ENCODE measurements at places on chromosomes 16 and 17.

DNA sequence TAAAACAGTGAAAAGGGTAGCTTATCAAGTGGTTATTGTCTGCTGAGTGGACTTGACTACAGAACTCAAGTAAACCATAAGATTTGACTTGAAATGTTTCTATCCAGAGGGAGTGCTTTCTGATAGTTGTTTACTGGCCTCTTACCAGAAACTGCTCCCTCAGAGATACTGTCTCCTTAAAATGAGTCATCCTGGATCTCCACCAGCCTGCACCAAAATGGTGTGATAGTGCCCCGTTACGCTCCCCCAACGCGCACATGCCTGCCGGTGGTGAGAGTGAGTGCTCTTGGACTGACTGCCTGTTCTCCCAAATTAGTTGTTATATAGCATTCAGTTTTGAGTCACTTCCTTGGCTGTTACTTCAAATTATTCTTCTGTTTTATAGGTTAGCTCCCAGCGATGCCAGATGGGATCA lies 22.9 kb downstream of the PRCD start:
- DNase-seq = no peak

GRCh38 chr17:65503557-65503956 lies 57.9 kb downstream of the AXIN2 start:
- DNase-seq = no peak

- no peak for DNase-seq
Measured at GRCh38 chr16:9134739-9135138, 43.3 kb downstream of the HAPSTR1 start.

GRCh38 chr17:68581863-68582645 lies 19.1 kb downstream of the FAM20A start:
- DNase-seq = no peak

- no peak for DNase-seq
Measured at GRCh38 chr17:59494757-59495368, 70.5 kb upstream of the DHX40 start.

DNA sequence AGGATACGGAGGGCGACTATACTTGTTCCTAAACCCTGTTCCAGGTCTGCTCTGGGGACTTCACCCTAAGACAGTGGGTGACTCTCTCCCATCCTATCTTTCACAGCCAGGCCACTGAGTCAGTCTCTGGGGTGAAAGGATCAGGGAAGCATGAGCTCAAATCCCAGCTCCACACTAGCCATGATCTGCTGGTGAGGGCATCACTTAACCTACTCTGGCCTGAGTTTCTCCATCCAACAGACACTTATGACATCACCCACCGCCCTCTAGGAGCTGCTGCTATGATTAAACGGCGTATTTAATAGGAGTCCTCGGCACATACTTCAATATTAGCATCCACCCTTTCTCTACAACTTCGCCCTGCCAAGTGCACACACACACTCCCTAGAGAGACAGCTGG lies 10.1 kb downstream of the GAST start:
- DNase-seq = no peak

- DNase-seq = no peak
Measured at GRCh38 chr16:2005646-2006045, 4.0 kb downstream of the ZNF598 start.

DNA sequence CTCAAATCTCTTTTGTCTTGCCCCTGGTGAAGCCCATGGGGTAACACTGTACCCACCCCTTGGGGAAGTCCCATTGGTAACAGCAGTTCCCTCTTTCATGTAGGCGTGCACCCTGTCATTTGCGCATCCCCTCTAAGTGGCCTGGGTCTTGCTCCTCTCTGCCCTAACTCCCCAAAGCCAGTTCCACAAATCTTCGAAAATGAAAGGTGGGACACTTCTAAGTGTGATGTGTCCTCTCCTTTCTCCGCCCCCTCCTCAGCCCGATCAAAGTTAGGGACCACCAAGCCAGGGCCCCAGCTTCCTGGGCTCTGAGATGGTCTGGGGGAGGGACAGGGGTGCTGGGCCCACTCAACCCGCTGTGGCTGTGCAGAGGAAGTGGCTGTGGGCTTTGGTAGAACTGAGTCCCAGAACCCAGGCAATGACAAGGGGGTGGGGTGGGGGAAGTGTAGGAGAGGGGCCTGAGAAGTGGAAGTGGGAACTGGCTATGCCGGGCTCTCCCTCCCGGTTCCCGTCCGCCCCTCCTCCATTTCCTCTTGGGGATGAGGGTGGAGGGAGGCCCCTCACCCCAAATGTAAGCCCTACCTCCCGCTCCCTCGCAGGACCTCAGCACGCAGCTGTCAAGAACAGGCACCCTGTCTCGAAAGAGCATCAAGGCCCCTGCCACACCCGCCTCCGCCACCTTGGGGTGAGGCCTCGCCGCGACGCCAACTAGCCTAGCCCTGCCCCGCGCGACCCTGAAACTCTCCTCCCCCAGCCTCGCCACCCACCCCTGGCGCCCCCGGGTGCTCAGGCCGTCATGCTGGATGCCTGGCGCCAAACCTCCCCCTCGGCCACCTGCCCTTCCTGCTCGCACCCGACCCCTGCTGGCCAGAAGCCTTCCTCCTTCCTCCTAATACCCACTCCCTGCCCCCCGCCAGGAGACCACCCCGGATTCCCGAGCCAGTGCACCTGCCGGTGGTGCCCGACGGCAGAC lies 8.7 kb downstream of the ABI3 start:
- DNase-seq = no peak

DNA sequence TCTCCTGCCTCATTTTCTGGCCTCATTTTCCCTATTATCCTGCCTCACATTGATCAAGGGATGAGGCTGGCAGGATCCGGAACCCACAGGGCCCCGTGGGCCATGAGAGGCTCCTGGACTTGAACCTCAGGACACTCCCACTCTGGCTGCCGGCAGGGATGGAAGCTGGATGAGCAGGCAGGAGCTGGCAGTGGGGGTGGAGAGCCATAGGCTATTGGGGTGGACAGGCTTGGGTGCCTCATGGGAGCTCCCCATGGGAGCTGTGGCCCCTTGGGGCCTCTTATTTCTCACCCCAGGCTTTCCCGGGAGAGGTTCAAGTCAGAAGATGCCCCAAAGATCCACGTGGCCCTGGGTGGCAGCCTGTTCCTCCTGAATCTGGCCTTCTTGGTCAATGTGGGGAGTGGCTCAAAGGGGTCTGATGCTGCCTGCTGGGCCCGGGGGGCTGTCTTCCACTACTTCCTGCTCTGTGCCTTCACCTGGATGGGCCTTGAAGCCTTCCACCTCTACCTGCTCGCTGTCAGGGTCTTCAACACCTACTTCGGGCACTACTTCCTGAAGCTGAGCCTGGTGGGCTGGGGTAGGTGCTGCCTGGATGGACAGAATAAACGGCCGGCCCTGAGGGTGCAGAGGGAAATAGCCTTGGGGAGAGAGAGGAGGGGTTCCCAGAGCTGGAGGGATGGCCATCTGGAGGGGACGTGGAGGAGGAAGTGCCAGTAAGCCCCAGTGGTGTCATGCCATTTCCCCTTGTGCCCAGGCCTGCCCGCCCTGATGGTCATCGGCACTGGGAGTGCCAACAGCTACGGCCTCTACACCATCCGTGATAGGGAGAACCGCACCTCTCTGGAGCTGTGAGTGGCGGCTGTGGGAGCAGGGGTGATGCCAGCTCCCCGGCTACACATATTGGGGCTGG lies 10.7 kb upstream of the DRC7 start:
- DNase-seq = no peak

GRCh38 chr17:69643686-69644085 lies 229.2 kb downstream of the MAP2K6 start:
- DNase-seq = no peak

- no peak for DNase-seq
Measured at GRCh38 chr17:7174603-7175326, 4.4 kb downstream of the ASGR1 start.

DNA sequence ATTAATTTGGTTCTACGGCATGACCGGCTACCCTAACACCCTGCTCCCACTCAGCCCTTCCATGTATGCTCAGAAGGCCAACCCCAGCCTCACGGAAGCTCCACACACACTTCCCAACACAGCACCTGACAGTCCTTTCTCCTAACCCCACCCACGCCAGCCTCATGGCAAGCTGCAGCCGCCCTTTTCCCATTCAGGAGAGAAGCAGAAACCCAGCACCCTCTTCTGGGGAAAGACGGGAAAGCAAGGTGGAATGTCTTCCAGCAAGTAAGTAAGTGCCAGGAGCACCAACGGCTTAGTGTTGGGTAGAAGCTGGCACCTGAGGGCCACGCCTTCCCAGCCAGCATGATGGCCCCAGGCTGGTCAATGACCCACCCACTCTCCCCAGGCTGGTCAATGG lies 32.1 kb downstream of the ABR start:
- DNase-seq = no peak

DNA sequence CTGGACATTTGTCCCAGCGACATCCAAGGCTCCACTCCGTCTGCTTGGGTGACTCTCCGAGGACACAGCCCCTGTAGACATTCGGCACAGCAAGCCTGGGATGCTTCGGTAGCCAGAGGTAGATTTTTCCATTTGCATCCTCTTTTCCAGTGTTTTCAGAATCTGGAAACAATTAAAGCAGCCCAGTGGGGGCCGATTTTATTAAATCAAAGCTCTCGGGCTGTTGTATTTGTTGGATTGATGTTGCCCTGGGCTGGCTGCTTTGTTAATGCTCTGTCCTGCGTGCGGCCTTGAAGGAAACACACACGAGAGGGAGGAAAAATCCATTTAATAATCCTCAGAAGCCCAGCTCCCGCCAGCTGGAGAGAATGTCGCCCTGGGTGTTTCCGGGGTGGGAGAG lies 158.1 kb upstream of the CIBAR2 start:
- DNase-seq = no peak

DNA sequence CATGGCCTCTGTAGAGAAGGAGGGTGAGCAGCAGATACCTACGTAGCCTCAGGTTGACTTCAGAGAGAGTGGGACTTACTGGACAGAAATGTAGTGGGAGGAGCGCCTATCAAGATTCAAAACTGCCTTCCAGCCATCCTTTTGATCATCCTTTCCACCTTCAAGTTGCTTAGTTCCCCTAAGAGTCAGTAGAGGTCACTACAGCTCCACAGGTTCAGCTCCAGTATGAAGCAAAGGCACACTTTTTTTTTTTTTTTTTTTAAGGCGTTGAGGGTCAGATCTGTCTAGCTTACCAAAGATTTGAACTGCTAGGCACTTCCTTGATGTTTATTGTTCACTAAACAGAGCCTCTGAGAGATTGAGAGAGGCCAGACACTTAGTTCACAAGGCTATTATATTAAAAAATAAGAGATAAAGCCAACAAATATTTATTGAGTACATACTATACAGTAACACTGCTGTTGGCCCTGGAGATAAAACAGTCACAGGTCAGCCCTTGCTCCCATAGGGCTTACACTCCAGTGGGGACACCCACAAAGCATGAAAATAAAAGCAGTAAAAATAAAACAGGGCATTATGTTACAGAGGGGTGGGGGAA lies 3.1 kb downstream of the RNF227 start:
- DNase-seq = peak; percentile 83

- DNase-seq = no peak
Measured at GRCh38 chr17:8698162-8698971, 46.3 kb downstream of the CCDC42 start.

GRCh38 chr17:39598047-39598481 lies 9.7 kb downstream of the NEUROD2 start:
- DNase-seq = no peak

GRCh38 chr17:49290690-49291359 lies 60.2 kb upstream of the PHOSPHO1 start:
- DNase-seq = peak; percentile 27

GRCh38 chr16:55836158-55836611 lies 3.3 kb upstream of the CES1 start:
- no peak for DNase-seq

DNA sequence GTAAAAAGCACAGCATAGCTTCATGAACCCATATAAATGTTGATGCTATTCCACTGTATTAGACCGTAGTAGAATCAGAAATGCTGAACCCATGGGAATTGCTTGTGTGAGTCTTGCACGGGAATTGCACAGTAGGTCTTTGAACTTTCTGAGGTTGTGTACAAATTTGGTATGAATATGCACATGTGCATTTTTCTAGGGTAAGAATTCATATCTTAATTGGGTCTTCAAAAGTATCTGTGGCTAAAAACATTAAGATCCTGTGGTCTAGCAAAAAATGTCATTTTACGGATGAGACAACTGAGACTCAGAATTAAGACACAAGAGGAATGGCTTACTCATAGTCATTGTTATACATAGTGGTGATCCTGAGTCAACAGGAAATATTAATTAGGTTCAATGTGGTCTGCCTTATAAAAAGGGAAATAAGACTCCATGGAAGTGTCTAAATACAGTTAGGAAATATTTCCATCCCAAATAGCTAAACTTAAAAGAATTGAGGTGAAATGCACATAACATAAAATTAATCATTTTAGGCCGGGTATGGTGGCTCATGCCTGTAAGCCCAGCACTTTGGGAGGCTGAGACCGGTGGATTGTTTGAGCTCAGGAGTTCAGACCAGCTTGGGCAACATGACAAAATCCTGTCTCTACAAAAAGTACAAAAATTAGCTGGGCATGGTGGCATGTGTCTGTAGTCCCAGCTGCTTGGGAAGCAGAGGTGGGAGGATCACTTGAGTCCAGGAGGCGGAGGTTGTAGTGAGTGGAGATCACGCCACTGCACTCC lies 22.8 kb downstream of the TAOK1 start:
- peak; percentile 36 for DNase-seq

- DNase-seq = no peak
Measured at GRCh38 chr17:61494325-61495160, 42.3 kb downstream of the TBX4 start.

DNA sequence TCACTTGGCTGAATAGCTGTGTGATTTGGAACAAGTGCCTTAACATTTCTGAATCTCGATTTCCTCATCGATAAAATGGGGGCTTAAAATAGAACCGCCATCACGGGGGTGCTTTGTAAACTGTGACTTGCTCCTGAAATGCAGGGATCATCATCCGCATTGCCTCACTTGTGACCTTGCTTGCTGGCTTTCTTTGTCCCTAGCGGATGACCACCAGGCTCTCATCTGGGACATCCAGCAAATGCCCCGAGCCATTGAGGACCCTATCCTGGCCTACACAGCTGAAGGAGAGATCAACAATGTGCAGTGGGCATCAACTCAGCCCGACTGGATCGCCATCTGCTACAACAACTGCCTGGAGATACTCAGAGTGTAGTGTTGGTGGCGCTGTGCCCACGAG lies 11.9 kb upstream of the TACO1 start:
- DNase-seq = no peak

DNA sequence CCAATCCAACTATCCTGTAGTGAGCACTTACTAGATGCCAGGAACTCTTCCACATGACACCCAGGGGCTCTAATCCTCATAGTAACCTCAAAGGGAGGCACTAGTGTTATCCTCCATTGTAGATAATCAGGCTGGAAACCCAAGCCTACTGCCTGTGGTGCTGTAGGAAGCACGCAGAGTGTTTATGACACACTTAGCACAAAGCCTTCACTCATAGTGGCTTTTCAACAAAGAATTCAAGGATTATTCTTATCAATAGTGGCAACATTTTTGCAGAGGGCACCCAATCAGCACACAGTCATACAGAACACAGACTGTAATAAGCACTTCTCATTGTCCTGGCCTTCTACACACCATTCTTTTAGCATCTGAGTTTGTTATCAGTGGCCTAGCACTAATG lies 18.5 kb upstream of the SOX9 start:
- DNase-seq = no peak

GRCh38 chr16:2857451-2858244 lies at the start of gene PRSS22:
TSS of gene PRSS22 (minus strand) at chr16:2858170. CDS start at chr16:2858104, 66 bp downstream.
- DNase-seq = no peak

- no peak for DNase-seq
Measured at GRCh38 chr16:3513892-3514583, 13.2 kb downstream of the CLUAP1 start.

- no peak for DNase-seq
Measured at GRCh38 chr16:84107921-84108320, 8.8 kb downstream of the MBTPS1 start.

Measured in SW 1271 (cell line).